ENCODE measurements at places on chromosomes 12 and 14. TPM values are rescaled to one million over a fixed set of nuclear protein-coding genes. Genes with fewer than 3 reads are reported as not detected.

GRCh38 chr12:123384994-123385376, 1.1 kb downstream of the KMT5A start:
- DNase-seq = no peak

GRCh38 chr12:129076441-129077320, 223.4 kb downstream of the GLT1D1 start:
- DNase-seq = no peak

DNA sequence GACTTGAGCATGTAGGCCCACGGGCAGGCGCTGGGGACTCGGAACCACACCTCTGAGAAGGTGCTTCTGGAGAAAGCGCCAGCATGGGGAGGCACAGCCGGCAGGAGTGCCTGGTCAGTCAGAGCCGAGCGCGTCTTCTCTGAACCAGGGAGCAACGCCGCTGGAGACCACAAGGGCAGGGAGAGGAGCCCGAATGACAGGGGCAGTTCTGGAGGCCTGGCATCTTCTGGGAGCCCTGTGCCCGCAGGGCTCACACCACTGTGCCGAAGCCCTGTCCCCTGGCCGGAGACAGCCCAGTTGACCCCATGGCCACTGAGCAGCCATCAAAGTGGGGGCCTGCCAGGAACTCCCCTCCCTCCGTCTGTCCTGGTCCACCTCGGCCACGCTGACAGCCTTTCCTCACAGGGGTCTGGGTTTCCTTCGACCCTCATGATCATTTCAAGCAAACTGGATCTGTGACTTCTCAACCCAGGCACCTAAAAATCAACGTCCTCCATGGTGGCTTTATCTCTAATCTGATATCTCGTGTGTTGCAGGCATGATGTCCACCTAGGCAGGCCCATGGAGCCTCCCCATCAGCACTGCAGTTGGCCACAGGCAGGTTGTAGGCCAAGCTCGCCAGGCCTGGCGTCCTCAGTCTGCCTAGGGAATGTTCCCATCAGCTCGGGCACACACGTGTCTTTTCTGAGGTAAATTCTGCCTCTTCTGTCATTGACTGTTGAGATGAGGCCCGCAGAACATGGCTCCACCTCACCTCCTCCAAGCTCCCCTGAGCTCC, 299.3 kb upstream of the RTL1 start:
- DNase-seq = no peak

DNA sequence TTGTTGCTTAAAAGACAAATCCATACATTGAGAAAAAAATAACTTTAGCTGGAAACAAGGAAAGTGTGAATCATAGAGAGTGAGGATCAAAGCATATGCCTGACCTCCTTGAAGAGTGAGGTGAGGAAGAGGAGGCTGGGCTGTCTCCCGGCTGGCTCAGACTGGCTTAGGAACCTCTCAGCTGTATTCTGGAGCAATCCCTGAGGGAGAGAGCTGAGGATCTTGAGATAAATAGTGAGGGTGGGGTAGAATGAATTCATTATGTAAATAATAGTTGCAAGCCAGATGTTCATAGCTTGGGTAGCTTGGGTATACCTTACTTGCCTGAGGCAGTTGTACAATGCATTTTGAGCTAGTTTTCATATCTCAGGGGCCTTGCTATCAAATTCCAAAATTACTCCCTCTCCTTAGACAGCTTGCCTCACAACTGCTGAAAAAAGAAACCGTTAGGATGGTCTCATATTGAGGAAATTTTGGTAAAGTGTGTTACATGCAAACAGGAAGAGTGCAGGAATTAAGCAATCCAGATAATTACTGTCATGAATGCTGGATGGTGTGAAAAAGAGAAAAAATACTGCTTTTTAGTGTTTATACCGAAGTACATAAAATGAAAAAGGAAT, 30.5 kb upstream of the SLC15A5 start:
- DNase-seq = no peak

Gene REM2
- 0.47 TPM for total RNA-seq

GRCh38 chr12:62351326-62351725, 91.1 kb downstream of the USP15 start:
- DNase-seq = no peak

DNA sequence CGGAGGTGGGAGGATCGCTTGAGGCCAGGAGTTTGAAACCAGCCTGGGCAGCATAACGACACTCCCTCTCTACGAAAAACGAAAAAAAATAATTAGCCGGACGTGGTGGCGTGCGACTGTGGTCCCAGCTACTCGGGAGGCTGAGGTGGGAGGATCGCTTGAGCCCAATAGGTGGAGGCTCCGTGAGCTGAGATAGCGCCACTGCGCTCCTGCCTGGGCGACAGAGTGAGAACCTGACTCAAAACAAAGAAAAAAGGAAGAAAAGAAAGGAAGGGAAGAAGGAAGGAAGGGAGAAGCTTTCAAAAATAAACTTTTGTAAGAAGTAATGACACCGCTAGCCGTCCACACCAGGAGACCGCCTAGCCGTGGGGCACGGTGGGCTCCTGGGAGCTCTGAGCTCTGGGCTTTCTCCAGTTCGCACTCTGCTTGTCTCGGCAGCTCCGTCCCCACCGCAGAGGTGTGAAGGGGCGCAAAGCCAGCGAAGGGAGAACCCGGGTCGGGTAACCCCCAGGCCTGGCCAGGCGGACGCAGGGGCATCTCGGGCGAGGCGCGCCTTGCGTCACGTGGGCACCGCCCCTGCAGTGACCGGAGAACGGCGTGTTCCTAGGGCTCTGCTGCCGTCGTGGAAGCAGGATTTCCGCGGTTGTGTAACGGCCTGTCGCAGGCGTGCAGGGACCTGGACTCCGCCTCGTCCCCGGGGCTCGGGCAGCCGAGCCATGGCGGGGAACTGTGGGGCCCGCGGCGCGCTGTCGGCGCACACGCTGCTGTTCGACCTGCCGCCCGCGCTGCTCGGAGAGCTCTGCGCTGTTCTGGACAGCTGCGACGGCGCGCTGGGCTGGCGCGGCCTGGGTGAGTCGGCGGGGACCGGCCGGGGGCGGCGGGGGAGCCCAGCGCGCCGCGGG, at the start of gene IRAK3:
Gene IRAK3 (plus strand): TSS at position 631 of the 902 bp plus-strand sequence. CDS start 86 bp downstream, at position 717.
- peak; percentile 16 for DNase-seq

Gene TAS2R20
- total RNA-seq = 0.76 TPM

Gene TEX52
- 0.09 TPM for total RNA-seq

GRCh38 chr12:89345830-89346740, 6.2 kb downstream of the DUSP6 start:
- DNase-seq = peak; percentile 19

DNA sequence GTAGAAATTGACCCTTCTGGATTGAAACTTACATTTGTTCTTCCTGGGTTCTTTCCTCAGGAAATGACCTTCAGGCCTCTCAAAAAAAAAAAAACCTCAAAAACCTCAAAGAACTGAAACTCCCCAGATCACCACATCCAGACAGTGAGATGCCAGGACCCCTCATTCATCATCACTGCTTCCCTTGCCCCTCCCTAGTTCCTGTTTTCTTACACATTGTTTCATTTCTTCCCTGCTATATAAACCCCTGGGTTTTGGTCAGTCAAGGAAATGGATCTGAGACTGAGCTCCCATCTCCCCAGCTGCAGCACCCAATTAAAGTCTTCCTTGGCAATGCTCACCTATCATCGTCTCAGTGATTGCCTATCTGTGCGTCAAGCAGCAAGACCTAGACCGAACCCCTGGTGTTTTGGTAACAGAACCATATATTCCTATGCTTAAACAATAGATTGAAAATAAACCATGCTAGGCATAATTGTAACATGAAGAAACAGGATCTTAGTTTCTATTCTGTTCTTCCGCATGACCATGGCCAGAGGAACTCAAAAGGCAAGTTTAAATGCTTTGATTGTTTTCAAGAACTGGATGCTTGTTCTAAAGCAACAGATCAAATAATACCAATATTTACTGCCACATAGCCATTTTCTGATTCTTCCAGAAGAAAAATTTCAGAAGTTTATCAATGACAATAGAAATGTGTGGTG, 108.0 kb upstream of the MAX start:
- DNase-seq = no peak

Gene TOMM20L
- total RNA-seq = not detected

- peak; percentile 41 for DNase-seq
Observed at GRCh38 chr14:104976198-104977007, 1.8 kb downstream of the AHNAK2 start.

GRCh38 chr14:93249128-93249831, 42.2 kb downstream of the UBR7 start:
- DNase-seq = no peak

DNA sequence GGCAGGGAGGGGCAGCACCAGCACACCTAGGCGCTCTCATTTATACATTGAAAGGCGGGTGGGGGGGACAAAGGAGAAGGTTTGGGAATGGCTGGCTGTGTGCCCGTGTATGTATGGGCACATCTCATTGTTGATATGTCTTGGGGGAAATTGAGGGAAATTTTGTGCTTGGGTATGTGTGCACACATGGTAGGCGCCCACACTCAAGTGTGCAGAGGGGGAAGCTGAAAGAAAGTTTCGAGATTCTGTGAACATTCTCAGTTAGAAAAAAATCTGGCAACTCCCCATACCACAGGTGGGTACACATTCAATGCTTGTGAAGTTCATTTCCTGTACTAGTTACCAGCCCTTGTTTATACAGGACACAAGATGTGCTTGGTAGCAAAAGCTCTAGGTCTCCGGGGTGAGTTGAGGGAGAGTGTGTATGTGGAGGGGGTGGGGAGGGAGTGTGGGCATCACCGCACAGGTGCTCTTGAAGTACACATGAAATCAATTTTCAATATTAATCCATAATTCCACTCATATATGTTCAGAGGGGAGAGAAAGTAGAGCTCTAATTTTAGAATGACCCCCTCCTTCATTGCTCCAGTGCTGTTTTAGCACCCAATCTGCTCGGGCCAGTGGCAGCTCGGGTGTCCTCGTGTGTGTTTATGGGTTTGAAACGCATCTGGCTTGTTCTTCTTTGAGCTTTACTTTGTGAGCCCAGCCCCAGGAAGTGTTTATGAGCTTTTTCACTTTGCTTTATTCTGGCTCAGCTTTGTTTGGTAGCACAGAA, 286.0 kb downstream of the ZFP36L1 start:
- DNase-seq = peak; percentile 71

Gene ADAMTS20
- total RNA-seq = 0.09 TPM

Gene OR4L1
- not detected for total RNA-seq

Gene AMHR2
- 0.05 TPM for total RNA-seq

Gene B4GALNT1
- 0.57 TPM for total RNA-seq

Gene VASH1
- 3.6 TPM for total RNA-seq

Gene KRT85
- 0.24 TPM for total RNA-seq

GRCh38 chr12:123928274-123928865, 44.3 kb downstream of the CCDC92 start:
- no peak for DNase-seq

- DNase-seq = no peak
Observed at GRCh38 chr12:79615596-79616560, 74.9 kb downstream of the PAWR start.

DNA sequence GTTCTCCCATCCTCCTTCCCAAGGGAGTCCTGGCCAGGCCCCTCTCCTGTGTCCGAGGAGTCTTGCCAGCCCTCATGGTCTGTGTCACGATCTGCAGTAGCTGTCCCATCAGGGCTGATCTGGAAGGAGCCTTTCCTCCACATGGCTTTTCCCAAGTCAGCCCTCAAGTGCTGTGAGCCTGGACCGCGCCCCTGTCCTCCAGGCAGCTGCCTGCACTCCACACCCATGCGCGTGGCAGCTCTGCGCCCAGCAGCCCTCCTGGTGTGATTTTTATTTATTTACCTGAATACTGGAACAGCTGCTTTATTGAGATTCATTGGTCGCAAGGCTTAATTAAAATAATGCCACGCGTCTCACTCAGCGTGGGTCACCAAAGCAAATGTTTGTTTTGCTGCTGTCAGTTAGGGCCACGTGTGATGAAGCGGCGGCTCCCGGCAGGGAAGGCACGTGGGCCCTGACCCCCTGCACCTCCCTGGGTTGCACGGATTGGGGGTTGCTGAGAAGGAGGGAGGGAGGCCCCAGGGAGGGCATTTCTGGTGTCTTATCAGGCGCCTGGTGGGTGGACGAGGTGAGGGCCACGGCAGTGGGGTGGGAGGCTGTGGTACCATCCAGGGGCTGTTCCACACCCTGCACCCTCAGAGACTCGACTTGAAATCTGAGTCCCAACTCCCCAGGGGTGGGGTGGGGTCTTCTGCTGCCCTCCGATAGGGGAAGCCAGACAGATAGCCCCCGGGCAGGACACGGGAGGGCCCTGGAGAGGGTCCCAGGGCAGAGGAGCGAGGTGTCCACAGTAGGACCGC, 206.3 kb upstream of the C14orf180 start:
- no peak for DNase-seq

Gene CLEC4C
- 1.4 TPM for total RNA-seq
